ENCODE measurements at places on chromosomes 3 and 15. TPM values are rescaled to one million over a fixed set of nuclear protein-coding genes. Genes with fewer than 3 reads are reported as not detected.

DNA sequence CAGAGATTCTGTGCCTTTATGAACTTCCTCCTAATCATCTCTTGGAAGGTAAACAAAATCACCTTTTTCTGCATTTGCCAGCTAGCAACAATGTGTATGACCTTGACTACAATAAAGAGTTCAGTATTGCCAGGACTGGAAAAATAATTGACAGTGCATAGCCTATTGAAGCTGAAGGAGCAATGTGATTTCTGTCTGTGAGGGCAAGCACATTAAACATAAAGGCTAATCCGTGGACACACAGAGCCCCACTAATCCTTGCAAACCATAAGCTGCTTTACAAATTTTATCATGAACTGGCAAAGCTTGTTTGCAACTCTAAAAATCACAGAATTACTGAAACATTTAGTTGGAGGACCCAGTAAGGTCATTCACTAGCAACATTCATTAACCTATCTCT is 563.8 kb downstream of the PYDC2 start:
- DNase-seq: no peak

DNA sequence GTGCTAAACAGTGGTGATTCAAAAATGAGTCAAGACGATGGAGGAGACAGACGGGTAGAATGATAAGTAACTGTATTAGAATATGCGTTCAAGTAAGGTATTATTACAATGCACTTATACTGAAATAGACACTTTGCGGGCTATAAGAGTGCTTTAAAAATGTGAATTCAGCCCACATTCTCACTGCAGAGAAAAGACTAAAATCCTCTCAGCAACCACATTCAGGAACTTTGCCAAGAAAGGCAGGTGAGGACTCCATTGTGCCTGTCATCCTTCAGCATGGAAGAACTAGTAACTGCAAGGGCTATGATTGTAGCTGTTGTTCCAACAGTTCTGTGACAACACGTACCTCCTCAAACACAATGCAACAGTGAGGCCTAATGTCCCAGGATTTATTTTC is 272.0 kb downstream of the RORA start:
- no peak for DNase-seq

HTR3E gene
- total RNA-seq: not detected

DNA sequence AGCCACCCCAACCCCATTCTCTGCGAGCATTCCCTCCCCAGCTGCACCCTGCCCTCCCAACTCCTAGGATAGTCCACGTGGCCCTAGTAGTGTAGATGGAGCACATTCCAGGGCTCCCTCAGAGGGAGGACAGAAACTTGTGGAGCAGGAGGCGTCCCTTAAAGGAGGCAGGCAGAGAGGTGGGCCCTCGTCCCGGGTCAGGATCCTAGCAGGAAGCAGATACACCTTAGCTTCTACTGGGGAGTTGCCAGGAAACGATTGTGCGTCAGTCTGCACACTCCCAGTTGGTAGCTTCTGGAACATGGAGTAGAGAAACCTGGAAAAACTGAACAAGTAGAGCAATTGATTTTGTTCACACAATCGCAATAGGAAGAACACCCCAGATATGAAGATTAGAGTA is 43.9 kb upstream of the KLHL25 start:
- no peak for DNase-seq

DNA sequence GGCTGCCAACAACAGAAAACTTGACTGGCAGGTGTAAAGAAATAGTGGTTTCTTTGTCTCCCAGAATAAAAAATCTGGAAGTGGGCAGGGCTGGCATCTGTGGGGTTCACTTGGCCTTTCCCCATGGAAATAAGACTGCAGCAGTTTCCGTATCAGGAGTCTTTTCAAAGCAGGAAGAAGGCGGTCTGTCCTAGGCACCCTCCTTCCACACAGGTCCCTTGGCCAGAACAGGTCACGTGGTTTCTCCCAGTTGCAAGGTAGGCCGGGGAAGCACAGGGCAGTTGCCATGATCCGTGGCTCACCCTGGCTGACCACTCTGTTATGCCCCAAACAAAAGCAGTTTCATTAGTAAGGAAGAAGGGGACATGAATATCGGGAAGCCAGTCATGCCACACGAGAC is 45.4 kb downstream of the ZDHHC19 start:
- no peak for DNase-seq

DNA sequence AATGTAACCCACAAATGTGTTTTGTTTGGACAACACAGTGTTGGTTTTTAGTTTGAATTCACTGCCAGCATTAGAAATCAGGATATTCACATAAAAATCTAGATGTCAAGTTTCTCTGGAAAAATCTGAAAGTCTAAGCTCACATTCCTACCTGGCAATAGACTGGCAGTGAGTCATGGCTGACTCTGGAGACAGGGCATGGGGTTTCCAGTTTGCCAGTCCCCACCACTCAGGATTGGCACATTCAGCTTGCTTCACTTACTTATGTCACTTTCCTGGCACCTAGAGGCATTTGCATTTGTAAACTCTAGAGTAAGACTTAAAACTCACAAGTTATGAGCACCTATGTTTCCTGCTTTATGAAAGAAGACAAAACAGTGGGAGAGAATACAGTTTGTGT is 19.1 kb upstream of the SEC61A1 start:
- no peak for DNase-seq

Data from glomerular endothelial cell (primary cell).